ENCODE measurements at places on chromosomes 4 and X.
A peak's percentile ranks its signal among the peaks of the same experiment; 100 is the strongest.

GRCh38 chr4:59597536-59598329 is 1602.4 kb upstream of the ADGRL3 start:
- DNase-seq, result peak; percentile 24

GRCh38 chrX:9851890-9852289 is 65.7 kb downstream of the SHROOM2 start:
- no peak for DNase-seq

- no peak for DNase-seq
Measured at GRCh38 chr4:162871990-162872389, 294.7 kb downstream of the NAF1 start.

- peak; percentile 25 for DNase-seq
Measured at GRCh38 chr4:623914-624566, 1.3 kb upstream of the PDE6B start.

GRCh38 chr4:27082776-27083175 is 222.1 kb downstream of the STIM2 start:
- no peak for DNase-seq

- DNase-seq, result no peak
Measured at GRCh38 chr4:56804551-56804950, 16.9 kb downstream of the SPINK2 start.

- peak; percentile 24 for DNase-seq
Measured at GRCh38 chrX:58025979-58026378, 115.7 kb upstream of the ZXDA start.

- DNase-seq, result no peak
Measured at GRCh38 chrX:129723511-129723910, 15.3 kb upstream of the XPNPEP2 start.

DNA sequence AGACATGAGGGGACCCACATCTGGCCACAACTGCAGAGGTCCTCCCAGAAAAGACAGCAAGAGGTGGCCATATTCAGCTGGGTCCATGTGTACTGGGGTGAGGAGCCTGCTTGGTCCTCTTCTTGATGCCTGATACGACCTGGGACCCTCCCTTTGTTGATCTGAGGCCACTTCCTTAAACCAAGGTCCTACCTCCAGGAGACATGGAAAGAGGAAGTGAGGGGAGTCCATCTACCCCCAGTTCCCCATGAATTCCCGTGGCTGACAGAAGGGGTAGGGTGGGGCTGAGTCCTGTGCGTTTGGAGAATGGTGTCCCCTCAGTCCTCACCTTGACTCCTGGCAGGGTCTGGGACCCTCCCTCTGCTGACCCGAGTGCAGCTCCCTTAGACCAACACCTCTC is 2.1 kb downstream of the MAGEA10 start:
- no peak for DNase-seq

GRCh38 chr4:14726877-14727361 is 275.4 kb upstream of the CPEB2 start:
- DNase-seq, result no peak

GRCh38 chr4:121229993-121230392 is 65.9 kb upstream of the TNIP3 start:
- no peak for DNase-seq

DNA sequence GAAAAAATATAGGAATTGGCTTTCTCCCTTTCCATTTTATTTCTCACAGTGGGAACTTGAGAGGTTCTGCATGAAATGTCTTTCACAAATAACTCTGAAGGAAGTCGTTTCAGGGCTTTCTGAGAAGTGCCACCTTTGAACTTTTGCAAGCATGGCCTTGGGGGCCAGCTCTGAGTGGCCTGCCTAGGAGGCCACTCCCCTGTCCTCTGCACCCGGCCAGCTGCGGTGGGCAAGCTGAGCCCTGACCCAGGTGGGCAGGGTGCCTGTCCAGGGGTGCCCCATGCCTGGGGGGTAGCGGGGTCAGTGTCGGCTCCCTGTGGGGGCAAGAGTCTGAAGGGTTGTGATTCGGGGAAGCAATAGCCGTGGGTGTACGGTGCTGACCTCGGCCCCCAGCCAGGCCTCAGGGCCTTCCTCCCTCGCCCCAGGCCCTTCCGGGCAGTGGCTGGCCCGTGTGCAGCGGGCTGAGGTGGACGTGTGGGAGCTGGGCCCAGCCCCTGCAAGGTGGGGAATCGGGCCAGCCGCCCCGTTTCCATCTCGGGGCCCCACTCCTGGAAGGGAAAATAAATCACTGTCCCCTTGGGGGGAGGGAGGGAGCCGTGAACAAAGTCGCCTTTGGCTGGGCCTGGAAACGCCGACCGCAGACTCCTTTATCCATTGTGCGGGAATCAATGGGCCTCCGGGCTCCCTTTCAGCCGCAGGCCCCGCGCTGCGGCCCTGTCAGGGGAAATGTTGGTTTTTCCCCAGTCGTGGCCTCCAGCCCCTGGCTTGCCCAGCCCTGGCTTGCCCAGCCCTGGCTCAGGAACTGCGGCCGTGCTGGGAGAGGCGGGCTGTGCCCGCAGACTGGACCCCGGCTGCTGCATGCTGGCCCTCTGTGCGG is 3.1 kb downstream of the FGFRL1 start:
- DNase-seq, result no peak

- no peak for DNase-seq
Measured at GRCh38 chr4:150366487-150366999, 215.4 kb upstream of the MAB21L2 start.

- DNase-seq, result no peak
Measured at GRCh38 chr4:117893207-117893606, 141.1 kb upstream of the NDST3 start.

DNA sequence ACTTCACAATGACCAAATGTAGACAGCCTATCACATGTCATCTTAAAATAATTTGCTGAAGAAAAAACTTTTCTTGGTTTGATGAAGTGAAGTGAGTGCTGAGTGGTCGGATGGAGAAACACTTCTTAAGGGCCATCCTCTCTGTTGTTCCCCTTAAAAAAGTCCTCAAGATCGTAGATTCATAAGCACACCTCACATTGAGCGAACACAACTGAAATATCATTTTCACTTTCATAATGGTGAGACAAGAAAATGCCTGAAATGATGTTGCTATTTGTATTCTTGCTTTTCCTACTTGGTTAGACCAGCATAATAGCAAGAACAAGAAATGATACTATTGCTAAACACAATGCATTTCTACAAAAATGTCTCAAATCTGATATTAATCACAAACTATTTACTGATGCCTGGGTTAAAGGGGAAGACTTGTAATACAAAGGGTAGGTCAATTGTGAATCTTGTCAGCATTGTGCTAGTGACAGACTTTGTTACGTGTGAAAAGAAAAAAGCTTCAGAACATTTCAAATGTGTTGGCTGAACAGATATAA is 305.6 kb upstream of the NR3C2 start:
- DNase-seq, result no peak

DNA sequence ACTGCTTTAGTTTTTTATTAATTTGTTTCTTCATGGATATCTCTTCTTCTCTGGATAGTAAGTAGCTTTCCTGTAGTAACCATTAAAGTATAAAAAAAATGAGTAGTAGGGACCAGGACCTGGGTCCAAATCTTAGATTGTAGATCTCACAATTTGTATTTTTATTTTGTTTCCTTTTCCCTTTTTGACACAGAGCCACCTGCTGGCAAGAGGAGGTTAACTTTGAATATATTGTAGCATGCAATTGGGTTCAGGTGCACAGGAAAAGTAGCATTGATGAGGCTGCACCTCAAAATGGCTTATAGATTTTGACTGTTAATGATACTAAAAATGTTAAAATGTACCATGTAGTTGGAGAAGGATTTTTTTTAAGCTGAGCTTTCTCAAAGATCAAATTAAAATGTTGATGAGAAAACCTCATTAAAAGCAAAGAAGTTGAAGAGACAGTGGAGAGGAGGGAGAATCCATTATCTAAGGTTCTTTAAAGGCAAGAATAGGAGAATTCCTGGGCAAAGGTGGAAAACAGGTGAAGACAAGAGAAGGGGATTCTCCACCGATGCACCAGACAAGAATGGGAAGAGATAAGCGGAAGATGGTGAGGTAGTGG is 48.3 kb upstream of the HPGDS start:
- peak; percentile 62 for DNase-seq

DNA sequence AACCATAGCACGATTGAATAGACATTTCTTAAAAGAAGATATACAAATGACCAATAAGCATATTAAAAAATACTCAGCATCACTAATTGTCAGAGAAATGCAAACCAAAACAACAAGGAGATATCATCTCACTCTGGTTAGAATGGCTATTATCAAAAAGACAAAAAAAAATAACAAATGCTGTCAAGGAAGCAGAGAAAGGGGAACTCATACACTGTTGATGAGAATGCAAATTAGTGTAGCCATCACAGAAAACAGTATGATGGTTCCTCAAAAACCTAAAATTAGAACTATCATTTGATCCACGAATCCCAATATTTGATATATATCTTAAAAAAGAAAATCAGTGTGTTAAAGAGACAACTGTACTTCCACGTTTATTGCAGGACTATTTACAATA is 71.7 kb upstream of the BANK1 start:
- DNase-seq, result no peak

GRCh38 chr4:189032606-189033338 is 893.5 kb downstream of the TRIML1 start:
- DNase-seq, result no peak

DNA sequence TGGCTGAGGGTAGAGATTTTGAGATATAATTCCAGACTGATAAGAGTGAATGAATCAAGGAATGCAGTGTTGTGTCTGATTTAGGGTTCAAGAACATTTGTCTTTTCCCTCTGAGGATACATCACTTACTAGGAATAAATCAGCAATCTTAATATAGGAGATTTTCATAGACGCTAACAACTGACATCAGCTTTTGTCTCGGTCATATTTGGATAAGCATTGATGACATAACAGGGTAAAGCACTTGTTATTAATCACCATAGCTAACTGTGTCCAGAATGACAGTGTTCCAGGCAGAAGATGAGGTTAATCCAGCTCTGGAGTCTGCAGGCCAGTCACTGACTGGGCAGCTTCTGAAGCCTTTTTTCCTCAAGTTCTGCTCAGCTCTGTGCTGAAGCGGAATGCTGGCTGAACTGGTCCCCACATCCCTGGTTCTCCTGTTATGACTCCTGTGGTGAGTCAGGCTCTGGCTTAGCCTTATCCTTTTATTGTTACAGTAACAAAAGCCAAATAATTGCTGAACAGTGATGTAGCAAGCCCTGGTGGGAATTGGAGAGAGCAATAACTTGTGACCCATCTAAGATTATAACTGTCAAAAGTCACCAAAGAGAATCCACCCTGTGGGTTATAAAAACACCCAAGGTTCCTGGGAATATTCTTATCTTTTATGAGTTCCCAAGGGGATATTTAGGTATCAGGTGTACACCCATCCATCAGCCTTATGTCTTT is 41.8 kb downstream of the FNIP2 start:
- DNase-seq, result peak; percentile 92

GRCh38 chr4:69828828-69829227 is 31.1 kb downstream of the SULT1E1 start:
- DNase-seq, result no peak

- DNase-seq, result peak; percentile 46
Measured at GRCh38 chr4:153221783-153222706, 17.8 kb downstream of the TRIM2 start.

- DNase-seq, result no peak
Measured at GRCh38 chr4:41537292-41537890, 566 bp upstream of the LIMCH1 start.

GRCh38 chr4:9898596-9899305 is 117.3 kb downstream of the DRD5 start:
- DNase-seq, result peak; percentile 58

DNA sequence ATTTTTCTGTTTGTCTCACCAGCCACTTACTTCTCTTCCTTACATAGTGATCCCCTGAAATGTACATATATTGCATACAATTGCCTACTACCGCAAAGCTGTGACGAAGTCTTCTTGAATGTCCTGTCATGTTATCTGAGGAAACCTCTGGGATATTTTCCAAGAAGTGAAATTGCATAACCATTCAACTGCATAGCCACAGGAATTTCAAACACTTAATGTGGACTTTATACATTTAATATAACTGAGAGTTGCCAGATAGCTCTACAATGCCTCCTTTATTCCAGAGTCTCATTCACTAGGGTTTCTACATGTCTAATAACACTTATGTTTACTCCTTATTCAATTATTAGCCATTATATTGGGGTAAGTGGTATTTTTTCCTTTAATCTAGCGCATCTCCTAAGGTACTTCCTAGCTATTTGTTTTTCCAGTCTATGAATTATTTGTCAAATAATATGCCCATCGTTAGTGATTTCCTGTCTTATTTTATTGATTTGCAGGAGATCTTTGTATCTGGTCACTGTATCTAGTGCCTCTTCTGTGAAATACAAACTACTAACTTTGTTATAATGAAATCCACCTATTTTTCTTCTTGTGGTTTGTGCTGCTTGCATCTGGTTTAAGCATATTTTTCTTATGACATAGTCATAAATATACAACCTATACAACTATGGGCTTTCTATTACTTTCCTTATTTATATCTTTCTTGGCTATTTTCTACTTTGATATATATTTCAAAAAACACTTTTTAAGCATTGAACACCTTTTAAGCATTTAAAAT is 69.2 kb upstream of the GRID2 start:
- no peak for DNase-seq

DNA sequence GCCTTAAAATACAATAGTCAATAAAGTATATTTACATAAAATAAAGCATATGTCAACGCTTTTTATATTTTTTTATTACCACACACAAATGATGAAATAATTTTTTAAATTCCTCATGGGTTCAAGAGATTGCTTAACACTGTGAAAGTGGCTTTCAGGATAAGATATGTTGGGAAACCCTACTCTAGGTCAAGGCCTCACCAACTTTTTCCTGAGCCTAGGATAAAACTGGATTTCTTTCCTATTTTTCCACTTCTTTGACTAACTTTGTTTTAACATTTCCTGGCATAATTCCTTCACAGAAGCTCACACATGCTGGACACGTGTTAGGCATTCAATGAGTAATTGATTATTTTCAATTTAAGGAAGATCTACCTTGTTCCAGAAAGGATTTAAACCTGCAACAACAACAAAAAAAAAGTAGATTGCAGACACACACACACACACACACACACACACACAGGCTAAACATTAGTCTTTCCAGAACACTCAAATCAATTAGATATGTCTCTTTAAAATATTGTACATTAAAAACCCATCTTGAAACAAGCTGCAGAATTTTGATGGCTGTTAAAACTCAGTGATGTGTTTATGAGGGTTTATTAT is 9.1 kb downstream of the KLB start:
- DNase-seq, result no peak

DNA sequence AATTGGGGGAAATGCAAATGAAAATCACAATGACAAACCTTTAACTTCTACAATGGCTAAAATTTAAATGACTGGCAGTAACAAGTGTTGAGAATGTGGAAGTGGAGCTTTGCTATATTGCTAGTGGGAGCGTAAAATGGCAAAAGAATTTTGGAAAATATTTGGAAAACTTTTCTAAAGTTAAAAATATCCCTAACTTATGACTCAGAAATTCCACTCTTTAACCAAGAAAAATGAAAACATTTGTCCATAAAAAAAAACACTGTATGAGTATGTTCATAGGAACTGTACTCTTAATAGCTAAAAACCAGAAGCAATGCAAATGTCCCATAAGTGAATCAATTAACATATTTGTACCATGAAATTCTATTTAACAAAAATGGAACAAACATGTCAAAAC is 3.6 kb downstream of the TBCK start:
- no peak for DNase-seq

All from suppressor macrophage treated with lipopolysaccharide for 4 hours (primary cell).